ENCODE measurements at places on chromosomes 2 and 18. TPM values are rescaled to one million over a fixed set of nuclear protein-coding genes. Genes with fewer than 3 reads are reported as not detected.

Gene ACMSD
- not detected for polyA plus RNA-seq

- H3K4me3 ChIP-seq: no peak overlapping the region
- H3K4me1 ChIP-seq: no peaks in the 10 kb centered on the region
- DNase-seq: no peak
These were observed 97.6 kb upstream of the TMEM178A start for GRCh38 chr2:39568116-39568515.

Gene CD8B2
- not detected for polyA plus RNA-seq

Gene PROM2
- polyA plus RNA-seq: not detected

GRCh38 chr18:23280844-23281243 lies 145.6 kb downstream of the CABLES1 start:
- no peaks in the 10 kb centered on the region for H3K27me3 ChIP-seq
- H3K36me3 ChIP-seq: no peaks in the 10 kb centered on the region
- H3K4me1 ChIP-seq: peaks cover 5% of the 10 kb centered on the region
- no peak overlapping the region for H3K4me3 ChIP-seq
- no peak overlapping the region for H3K27ac ChIP-seq

- peaks cover 36% of the 10 kb centered on the region for H3K27me3 ChIP-seq
- no peak within 1 kb of the TSS for H3K4me3 ChIP-seq
- peaks cover 2% of the 10 kb centered on the region for H3K4me1 ChIP-seq
- no peak within 1 kb of the TSS for H3K27ac ChIP-seq
- H3K36me3 ChIP-seq: no peaks in the 10 kb centered on the region
These were observed at the start of gene PAX8 for GRCh38 chr2:113278742-113279139. Gene PAX8, minus strand, starts transcription at chr2:113278921. Its CDS starts 527 bp downstream, at chr2:113278394.

DNA sequence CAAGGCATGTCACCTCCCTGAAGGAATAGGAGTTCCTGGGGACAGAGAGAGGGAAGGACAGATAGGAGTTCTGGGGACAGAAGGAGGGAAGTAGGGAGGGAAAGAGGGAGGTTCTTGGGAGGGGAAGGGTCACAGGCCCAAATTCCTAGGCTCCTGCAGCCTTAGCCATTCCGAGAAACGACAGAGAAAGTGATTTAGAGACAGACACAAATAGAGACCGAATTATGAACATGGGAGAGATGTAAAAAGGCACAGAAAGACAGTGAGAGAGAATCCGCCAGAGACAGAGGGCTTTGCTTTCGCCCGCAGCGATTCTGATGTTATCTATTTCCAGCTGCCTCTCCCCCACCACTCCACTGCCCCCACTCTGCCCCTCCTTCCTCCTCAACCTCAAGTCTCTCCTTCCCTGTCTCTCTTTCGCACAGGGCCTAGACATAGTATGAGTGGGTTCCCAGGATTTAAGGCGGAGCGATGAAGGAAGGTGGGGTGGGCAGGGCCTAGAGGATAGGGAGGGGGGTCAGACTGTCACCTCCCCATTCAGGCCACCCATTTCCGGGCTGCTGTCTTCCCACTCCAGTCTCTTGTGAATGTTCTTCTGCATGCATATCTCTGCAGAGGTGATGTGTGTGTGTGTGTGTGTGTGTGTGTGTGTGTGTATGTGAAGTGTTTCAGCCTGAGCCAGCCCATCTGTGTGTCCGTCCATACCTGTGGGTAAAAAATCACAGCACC lies 3.3 kb upstream of the WNT6 start:
- no peak overlapping the region for H3K27ac ChIP-seq
- H3K4me3 ChIP-seq: no peak overlapping the region
- peaks cover 52% of the 10 kb centered on the region for H3K27me3 ChIP-seq
- no peak for DNase-seq

Gene CYP20A1
- 11.2 TPM for polyA plus RNA-seq

Gene AQP12B
- polyA plus RNA-seq: not detected

Gene EVX2
- not detected for polyA plus RNA-seq

GRCh38 chr18:6659963-6660725 lies 69.4 kb upstream of the ARHGAP28 start:
- peaks cover 29% of the 10 kb centered on the region for H3K27me3 ChIP-seq
- H3K27ac ChIP-seq: no peak overlapping the region
- H3K4me1 ChIP-seq: no peaks in the 10 kb centered on the region
- no peak for DNase-seq
